H9 (cell line): ENCODE measurements at places on chromosomes 7 and 10. TPM values are rescaled to one million over a fixed set of nuclear protein-coding genes. Genes with fewer than 3 reads are reported as not detected.

Gene ACBD5
- 14.2 and 15.8 TPM in 2 replicates for total RNA-seq

- no peak overlapping the region for H3K4me3 ChIP-seq
- H3K36me3 ChIP-seq, result peaks cover 52% of the 10 kb centered on the region
- DNase-seq, result no peak
- no peaks in the 10 kb centered on the region for H3K27me3 ChIP-seq
- no peak overlapping the region for H3K27ac ChIP-seq
These were observed 74.9 kb downstream of the LARP4B start for GRCh38 chr10:856416-857157.

- H3K4me1 ChIP-seq, result no peaks in the 10 kb centered on the region; the same call in 1 of the 2 replicates
- DNase-seq, result no peak
- H3K27me3 ChIP-seq, result no peaks in the 10 kb centered on the region
- no peak overlapping the region for H3K4me3 ChIP-seq
- no peak overlapping the region for H3K27ac ChIP-seq
- no peaks in the 10 kb centered on the region for H3K36me3 ChIP-seq
These were observed 681.2 kb upstream of the NRP1 start for GRCh38 chr10:34015700-34016099.

DNA sequence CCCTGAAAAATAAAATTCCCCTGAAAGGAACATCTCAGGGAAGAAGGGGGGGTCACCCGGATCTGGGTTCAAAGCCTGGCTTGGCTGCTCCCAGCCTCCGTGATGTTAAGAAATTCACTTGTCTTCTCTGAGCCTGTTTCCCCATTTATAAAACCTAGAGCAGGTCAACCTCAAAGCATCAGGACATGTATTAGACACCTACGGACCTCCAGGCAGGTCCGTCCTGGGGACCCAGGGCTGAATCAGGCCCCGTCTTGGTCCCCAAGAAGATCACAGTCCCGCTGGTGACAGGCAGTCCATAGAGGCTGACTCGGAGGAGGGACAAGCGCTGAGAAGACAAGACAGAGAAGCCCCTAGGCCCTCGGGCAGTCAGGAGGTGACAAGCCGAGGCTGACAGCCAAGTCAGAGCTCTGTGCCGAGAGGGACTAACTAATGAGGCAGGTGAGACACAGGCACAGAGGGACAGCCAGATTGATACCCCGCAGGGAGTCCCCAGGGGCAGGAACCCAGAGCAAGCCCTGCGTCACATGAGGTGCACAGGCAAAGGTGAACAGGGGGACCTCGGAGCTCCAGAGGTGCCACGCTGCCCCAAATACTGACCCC is 2.9 kb downstream of the MYL10 start:
- no peak overlapping the region for H3K27ac ChIP-seq
- DNase-seq, result no peak
- no peak overlapping the region for H3K4me3 ChIP-seq
- H3K27me3 ChIP-seq, result no peaks in the 10 kb centered on the region
- H3K4me1 ChIP-seq, result peaks cover 8% of the 10 kb centered on the region; the same call in 1 of the 2 replicates
- no peaks in the 10 kb centered on the region for H3K36me3 ChIP-seq

GRCh38 chr10:87705339-87705738 is 45.7 kb downstream of the PAPSS2 start:
- H3K4me3 ChIP-seq, result no peak overlapping the region
- no peaks in the 10 kb centered on the region for H3K4me1 ChIP-seq
- no peaks in the 10 kb centered on the region for H3K27me3 ChIP-seq
- H3K27ac ChIP-seq, result no peak overlapping the region

- no peak for DNase-seq
- H3K36me3 ChIP-seq, result no peaks in the 10 kb centered on the region
- H3K27ac ChIP-seq, result no peak overlapping the region
- H3K27me3 ChIP-seq, result no peaks in the 10 kb centered on the region
- H3K4me1 ChIP-seq, result no peaks in the 10 kb centered on the region; the same call in 1 of the 2 replicates
These were observed 66.9 kb downstream of the GATA3 start for GRCh38 chr10:8121201-8121890.

GRCh38 chr7:87735360-87735759 is 107.2 kb downstream of the RUNDC3B start:
- no peaks in the 10 kb centered on the region for H3K27me3 ChIP-seq
- no peaks in the 10 kb centered on the region for H3K4me1 ChIP-seq
- H3K27ac ChIP-seq, result no peak overlapping the region
- no peak overlapping the region for H3K4me3 ChIP-seq

DNA sequence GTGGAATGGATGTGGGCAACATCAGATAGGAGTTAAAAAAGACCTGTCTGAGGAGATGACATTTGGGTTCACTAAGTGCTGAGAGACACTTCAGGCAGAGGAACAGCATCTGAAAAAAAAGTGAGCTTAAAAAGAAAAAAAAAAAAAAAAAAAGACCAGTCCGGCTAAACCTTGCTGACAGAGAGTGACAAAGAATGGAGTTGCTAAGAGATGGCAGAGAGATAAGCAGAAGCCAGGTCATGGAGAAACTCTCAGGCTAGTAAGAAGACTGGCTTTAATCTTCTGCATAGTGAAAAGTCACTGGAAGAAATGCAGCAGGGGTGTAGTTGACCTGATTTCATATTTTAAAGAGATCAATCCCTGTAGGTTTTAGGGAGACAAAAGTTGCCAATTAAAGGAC is 711.1 kb upstream of the SEMA3D start:
- no peak overlapping the region for H3K4me3 ChIP-seq
- DNase-seq, result no peak
- no peaks in the 10 kb centered on the region for H3K27me3 ChIP-seq
- no peaks in the 10 kb centered on the region for H3K4me1 ChIP-seq
- no peak overlapping the region for H3K27ac ChIP-seq
- H3K36me3 ChIP-seq, result no peaks in the 10 kb centered on the region

GRCh38 chr7:2247141-2247995 is 5.3 kb downstream of the NUDT1 start:
- H3K27me3 ChIP-seq, result no peaks in the 10 kb centered on the region
- H3K27ac ChIP-seq, result no peak overlapping the region
- H3K4me3 ChIP-seq, result no peak overlapping the region
- DNase-seq, result peak; percentile 75
- H3K4me1 ChIP-seq, result no peaks in the 10 kb centered on the region; the same call in 1 of the 2 replicates
- peaks cover 12% of the 10 kb centered on the region for H3K36me3 ChIP-seq

DNA sequence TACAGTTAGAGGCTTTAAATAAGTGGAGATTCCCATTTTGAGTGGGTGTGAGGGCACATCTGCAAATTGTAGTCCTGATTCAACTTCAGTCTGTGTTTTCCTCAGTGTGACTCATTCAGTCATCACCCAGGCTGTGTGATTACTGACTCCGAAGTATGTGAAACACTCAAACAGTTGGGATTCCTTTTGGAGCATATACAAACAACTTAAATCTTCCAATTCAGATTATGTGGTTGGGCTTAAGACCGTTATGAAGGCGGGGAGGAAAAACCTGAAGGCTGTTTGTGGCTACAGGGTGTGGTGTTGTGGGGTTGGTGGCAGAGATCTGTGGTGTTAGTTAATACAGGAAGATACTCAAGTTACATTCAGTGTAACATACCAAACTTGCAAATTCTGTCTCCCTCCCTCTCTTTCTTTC is 259.7 kb upstream of the FERD3L start:
- no peaks in the 10 kb centered on the region for H3K27me3 ChIP-seq
- no peaks in the 10 kb centered on the region for H3K36me3 ChIP-seq
- peaks cover 5% of the 10 kb centered on the region; the same call in 1 of the 2 replicates for H3K4me1 ChIP-seq
- H3K4me3 ChIP-seq, result no peak overlapping the region
- peak; percentile 27 for DNase-seq

DNA sequence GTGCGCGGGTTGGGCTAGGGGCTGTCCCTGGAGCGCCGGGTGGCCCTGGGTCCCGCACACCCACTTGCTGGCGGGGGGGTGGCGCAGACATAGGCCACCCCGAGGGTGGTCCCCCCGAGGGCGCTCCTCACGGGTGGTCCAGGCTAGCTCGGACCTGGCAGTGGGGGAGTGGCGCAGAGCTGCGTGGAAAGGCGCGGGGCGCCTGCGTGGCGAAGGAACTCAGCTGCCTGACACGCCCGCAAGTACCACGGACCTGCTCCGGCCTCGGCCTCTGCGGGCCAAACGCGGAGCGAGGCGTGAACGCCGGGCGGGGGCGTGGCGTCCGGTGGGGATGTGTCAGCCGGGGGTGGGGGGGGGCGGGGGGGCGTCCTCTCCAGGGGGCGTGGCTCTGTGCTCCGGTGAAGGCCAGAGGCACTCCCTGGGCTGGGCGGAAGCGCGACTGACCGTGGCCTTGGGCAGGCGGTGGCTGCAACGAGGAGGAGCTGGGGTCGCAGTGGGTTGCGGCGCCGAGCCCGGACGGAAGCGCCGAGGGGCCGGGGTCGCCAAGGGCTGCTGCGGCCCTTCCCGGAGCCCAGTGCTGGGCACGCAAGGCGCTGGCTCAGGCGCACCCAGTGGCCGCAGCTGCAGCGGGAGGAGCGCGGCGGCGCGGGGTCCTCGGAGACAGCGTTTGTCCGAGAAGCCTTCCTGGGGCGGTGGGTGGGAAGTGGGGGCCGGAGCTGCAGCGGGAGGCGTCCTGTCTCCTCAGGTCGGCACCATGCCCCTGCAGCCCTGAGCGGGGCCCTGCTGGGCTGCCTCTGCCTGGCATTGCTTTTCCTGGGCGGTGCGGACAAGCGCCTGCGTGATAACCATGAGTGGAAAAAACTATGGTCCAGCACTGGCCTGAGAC is 58.9 kb upstream of the NUPR2 start:
- no peak overlapping the region for H3K4me3 ChIP-seq
- DNase-seq, result no peak
- peaks cover 31% of the 10 kb centered on the region for H3K36me3 ChIP-seq
- H3K4me1 ChIP-seq, result no peaks in the 10 kb centered on the region
- H3K27ac ChIP-seq, result no peak overlapping the region

DNA sequence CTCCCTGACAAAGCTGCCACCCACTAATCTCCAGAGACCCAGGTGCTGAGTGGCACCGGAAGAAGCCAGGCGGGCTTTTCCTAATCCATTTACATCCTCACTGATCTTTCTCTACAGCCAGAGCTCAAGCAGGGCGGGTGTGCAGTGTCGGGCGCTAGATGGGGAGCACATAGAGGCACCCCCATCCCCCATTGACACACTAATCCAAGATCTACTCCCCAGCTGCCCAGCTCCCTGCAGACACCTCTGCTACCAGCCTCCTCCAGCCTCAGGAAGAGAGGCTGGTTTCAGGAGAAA is 22.2 kb downstream of the FRMPD2 start:
- peaks cover 2% of the 10 kb centered on the region; the same call in 1 of the 2 replicates for H3K4me1 ChIP-seq
- no peak overlapping the region for H3K4me3 ChIP-seq
- H3K36me3 ChIP-seq, result no peaks in the 10 kb centered on the region
- no peak for DNase-seq
- no peaks in the 10 kb centered on the region for H3K27me3 ChIP-seq
